Hematopoietic multipotent progenitor cell treated with erythropoietin and hydrocortisone succinate and interleukin-3 and kit ligand, for 4 days (in vitro differentiated cells): ENCODE measurements at places on chromosomes 11 and 22.

DNA sequence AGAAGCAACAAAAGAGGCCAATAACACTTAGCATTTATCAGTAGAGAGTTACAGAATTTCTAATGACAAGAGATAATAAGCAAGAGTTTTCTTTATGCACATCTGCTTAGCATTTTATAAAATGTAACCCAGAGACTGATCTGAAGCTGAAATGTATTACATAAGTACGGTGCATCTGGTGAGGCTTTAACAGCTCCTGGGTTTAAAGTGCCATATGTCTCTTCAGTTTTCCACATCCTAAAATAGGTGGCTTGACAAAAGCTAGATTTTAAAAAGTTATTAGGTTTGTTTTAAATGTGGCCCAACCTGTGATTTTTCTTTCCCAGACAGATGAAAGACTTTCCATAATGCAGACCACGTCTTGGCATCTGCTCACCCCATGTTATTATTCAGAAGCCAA lies 620.7 kb upstream of the ARHGAP42 start:
- no peak for DNase-seq

DNA sequence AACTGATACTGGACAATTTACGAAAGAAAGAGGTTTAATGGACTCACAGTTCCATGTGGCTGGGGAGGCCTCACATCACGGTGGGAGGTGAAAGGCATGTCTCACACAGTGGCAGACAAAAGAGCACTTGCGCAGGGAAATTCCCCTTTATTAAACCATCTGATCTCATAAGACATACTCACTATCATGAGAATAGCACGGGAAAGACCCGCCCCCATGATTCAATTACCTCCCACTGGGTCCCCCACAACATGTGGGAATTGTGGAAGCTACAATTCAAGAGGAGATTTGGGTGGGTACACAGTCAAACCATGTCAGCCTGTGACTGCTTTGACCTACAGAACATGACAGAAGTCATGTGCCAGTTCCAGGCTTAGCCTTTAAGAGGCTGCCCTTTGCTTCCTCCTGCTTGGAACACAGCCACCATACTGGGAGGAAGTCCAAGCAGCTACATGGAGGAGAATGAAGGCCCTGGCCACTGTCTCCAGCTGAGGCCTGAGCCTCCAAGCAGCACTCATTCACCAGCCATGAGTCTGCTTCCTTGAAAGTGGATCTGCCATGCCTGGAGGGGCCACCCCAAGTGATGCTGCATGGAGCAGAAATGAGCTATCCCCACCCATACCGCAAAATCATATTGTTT lies 10.9 kb upstream of the GAL start:
- no peak for DNase-seq

GRCh38 chr22:16966251-16966650 lies 41.8 kb downstream of the GAB4 start:
- no peak for DNase-seq

GRCh38 chr11:128341280-128342248 lies 245.8 kb downstream of the ETS1 start:
- peak; percentile 66 for DNase-seq

DNA sequence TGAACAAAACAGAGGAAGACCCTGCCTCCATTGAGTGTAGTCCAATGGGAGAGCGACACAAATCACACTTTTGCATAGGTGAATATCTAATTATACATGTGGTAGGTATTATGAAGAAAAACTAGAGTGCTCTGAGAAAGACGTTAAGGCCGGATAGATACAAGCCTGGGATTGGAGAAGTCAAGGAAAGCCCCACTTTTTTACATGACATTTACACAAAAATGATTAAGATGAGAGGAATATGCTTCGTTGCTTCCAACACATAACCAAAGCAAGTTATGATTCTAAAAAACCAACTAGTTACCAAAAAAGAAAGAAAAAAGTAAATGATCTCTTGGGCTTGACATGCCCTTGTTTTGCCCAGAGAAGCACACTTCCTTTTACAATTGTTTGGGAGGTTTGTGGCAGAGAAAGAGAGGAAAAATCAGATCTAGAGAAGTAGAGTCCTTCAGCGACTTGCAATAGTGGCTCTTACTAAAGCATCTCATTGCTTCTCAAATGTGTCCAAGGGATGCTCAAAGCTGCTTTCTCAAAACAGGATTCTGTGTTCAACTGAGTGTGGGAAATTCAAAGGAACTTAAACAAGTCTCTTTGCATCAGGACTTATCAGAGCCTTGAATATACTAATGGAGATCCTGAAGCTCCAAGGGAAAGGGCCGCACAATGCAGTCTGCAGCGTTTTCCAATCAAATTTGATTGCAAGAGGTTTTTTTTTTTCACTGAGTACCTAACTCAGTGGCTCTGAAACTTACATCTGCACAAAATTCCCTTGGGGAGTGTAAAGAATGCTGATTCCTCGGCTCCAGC lies 38.8 kb downstream of the FLI1 start:
- no peak for DNase-seq

GRCh38 chr11:72293910-72294615 lies 50.1 kb upstream of the PHOX2A start:
- no peak for DNase-seq

- DNase-seq, result no peak
Observed at GRCh38 chr22:49425356-49425755, 402.3 kb downstream of the BRD1 start.

DNA sequence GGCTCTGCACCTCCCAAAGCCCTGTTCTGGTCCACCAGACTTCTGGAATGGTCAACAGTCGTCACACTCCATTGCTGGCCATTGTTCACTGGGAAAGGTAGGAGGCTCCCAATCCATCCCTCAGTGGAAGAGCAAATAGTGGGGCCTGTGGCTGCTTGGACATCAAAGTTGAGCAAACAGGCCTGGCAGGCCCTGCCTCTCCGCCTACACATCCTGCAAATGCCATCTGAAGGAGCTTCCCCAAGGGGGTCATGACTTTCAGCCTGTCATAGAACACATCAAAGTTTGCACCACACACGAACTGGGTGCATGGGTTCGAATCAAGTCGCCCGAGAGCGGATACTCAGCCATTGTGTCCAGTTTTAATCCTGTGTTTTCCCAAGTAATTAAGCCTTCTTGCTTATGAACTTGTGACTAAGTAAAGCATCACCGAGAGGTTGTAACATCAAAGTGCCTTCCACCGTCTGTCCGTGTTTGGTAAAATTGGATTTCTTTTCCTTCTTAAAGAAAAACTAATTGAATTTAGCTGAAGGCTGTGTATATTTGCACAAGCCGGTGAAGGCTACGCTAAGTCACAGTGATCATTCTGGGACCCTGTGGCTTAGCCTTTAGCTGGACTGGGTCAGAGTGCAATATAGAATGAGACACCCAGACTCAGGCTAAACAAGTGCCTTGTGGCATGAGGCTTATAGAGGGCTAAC lies 36.1 kb downstream of the CLPB start:
- DNase-seq, result no peak

DNA sequence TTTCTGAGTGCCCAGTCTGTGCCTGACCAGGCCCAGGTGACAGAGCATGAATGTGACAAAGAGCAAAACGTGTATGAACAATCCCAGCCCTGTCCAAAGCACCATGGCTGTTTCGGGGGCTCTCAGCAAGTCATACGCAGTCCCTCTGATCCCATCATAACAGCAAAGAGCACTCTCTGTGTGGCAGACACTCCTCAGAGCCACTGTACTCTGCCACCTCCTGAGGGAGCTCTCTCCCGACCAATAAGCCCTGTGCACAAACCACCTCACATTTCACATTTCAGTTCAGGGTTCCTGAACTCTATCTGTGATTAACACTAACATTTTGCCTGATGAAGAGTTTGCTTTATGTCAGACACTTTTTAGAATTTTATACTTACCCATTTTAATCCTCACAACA lies 6.6 kb downstream of the DGCR2 start:
- DNase-seq, result peak; percentile 66

- DNase-seq, result no peak
Observed at GRCh38 chr11:128135451-128135850, 451.9 kb downstream of the ETS1 start.

DNA sequence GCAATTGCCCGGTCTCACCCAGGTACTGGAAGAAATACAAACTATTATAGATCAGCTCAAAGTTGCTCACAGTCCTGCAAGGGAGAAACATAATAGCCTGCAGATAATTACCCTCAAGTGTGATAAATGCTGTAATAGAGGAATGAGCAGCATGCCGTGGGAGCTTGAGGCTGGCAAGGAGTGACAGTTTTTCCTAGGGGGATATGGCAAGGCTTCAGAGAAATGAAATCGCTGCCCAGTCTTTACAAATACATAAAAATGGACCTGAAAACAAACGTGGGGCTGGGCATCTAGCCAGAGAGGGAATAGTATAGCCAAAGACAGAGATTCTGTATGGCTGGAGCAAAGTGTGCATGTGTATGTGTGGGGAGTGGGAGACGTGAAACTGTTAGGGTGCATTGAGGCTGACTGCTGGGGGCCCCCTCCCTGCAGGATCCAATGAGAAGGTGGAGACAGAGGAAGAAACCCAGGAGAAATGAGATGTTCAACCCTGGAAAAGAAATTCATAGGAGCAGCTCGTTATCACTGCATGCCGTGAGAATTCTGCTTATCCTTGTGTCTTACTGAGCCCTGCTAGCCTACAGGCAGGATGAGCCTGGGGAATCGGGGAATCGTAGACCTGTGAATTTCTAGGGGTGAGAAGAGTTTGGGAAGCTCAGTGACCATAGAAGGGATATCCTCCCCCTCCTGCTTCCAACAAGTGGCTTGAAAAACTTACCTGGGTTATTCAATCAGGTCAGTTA lies 167.0 kb downstream of the LDLRAD3 start:
- no peak for DNase-seq

DNA sequence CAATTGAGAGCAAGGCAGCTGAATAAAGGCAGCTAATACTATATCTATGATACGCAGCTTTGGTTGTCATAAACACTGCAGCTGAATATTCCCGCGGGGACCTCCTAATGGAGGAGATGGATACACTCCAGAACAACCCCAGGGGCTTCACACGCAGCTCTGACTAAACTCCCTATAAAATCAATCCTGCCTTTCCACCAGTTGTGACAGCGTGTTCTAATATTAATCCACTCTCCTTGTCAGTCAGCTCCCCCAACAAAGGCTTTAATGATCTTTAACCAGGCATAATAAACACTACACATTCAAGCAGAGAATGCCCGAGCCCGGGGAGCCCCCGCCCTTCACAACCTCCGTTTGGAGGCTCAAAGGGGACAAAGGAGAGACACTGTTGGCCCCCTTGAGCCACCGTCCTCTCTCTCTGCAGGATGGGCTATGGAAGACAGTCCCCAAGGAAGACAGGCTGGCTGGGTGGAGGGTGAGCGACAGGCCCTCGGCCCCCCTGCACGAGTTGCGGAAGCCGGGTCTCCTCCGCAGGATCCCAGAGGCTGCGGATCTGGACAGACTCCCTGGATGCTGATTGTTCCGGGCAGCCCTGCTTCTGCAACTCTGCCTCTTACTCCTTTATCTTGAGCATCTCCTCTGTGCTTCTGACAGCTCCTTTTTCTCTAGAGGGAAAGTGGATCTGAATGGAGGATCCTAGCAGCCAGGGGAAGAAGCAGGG lies 565.2 kb downstream of the BUD13 start:
- DNase-seq, result no peak
